Gastroesophageal sphincter (tissue), 4 donors: ENCODE measurements at places on chromosomes 2 and 18. TPM values are rescaled to one million over a fixed set of nuclear protein-coding genes. Genes with fewer than 3 reads are reported as not detected.

DNA sequence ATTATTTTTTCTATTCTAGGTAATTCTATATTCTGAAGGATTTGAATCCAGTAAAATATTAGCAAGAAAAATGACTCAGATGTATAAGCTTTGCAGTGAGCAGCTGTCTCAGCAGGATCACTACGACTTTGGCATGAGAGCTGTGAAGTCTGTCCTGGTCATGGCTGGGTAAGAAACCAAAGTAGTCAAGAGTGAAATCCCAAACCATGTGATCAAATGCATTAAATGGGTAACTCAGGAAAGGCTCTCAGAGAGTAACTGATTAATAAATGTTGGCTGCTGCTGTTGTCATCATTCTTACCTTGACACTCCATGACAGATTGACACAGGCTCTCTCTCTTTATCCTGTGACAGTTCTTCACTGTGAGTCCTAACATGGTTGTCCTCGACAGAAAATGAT is 124.1 kb downstream of the DNAH6 start:
- no peak for ATAC-seq

DNA sequence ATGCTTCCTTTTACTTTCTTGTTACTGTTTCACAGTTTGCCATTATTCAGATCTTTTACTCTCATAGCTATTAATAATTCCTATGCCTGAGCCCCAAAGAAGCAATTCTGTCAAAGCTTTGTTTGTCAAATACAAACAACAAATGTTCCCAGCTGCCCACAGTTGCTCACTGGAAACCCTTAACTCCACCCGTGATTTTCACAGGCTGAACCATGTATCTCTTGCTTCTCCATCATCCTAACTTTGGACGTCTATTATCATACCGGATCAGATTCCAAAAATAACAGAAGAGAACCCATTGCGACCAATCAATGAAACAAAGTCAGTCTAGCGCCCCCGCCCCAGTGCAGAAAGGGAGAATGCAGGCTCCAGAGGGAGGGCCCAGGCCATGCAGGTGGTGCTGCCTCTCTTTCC is 24.2 kb downstream of the COLEC12 start:
- ATAC-seq: no peak

GRCh38 chr2:29525921-29526320 is 395.5 kb downstream of the ALK start:
- no peak for ATAC-seq

- ATAC-seq: no peak
Measured at GRCh38 chr18:45221363-45221762, 393.9 kb upstream of the SLC14A2 start.

DNA sequence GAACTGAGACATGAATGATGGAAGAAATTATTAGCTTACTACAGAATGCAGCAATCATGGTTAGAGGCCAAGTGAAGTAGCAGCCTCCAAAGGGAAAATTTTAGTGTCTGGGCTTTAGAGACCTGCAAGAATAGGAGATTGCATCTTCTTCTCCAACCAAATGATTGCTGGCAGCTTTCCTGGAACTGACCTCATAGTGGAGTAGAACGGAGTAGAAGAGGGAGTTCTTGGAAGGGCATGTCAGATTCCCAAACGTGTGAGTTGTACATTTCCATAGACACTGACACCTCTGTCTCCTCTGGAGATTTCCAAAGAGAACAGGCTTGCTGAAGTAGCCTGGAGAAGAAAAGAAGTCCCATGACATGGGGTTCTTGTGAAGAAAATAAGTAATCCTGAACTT is 169.8 kb upstream of the ERBB4 start:
- no peak for ATAC-seq

DNA sequence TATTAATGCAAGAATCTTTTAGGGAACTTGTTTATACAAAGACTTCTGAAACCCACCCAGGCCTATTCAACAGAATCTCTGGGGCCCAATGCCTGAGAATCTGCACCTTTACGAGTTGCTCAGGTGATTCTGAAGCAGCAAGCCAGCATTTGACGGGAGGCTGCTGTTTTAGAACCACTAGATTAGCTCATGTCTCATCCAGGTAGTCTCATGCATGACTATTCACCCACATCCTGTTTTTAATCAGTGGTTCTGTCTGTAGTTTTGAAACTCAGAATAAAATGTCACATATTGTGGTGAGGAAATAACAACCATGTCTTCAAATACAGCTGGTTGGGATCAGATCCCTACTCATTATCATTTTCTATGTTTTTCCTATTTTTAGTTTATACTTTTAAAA is 39.5 kb downstream of the CYTIP start:
- no peak for ATAC-seq

The LTBP1 gene
- total RNA-seq: 310 TPM

The ABCG8 gene
- total RNA-seq: not detected

The RNF152 gene
- 9.0 TPM for total RNA-seq

The BOLL gene
- not detected for total RNA-seq

The PAX8 gene
- total RNA-seq: not detected

The KCNG3 gene
- total RNA-seq: 0.27 TPM
